MG63 (cell line): ENCODE measurements at places on chromosomes 11 and 22. TPM values are rescaled to one million over a fixed set of nuclear protein-coding genes. Genes with fewer than 3 reads are reported as not detected.

FGF4 gene
- not detected in 2 replicates for total RNA-seq

TMEM45B gene
- not detected in 2 replicates for total RNA-seq

CRYAB gene
- 0.67 and 15.7 TPM in 2 replicates for total RNA-seq

CCDC81 gene
- not detected in 2 replicates for total RNA-seq

DDTL gene
- 4.7 and 6.6 TPM in 2 replicates for total RNA-seq

DNA sequence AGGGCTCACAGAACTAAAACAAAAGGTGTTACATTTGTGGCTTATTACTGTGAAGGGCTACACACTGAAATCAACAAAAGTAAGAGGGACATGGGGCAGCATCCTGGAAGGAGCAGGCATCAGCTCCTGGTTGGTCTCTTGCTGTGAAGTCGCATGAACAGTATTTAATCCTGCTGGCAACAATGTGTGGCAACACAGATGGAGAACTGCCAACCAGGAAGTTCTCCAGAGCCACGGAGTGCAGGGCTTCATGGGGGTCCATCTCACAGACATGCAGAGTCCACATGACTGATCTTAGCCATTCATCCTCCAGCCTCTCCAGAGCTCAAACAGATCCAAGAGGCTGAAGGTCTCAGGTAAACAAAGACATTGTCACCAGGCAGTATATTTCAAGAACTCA lies 32.8 kb upstream of the FGF3 start:
- DNase-seq: no peak

- DNase-seq: no peak
These were observed 5.5 kb upstream of the DUSP18 start for GRCh38 chr22:30673136-30673535.

GRCh38 chr11:114684636-114685035 lies 6.3 kb downstream of the NXPE2 start:
- DNase-seq: no peak

DNA sequence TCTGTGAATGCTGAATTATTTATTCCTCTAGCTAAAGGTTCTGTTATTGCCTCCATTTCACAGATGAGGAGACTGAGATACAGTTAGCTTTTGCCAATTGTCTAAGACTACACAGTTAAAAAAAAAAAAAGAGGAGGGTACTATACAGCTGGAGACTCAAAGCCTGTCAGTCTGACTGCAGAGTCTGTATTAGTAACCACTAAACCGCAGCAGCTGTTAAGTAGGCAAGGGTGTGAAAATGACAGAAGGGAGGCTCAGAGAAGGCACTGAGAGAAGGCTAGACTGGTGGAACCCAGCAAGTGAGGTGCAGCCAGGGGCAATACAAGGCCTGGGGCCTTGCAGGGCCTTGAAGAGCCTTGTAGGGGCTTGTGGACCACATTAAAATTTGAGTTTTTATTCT lies 181.2 kb downstream of the CSNK2A3 start:
- DNase-seq: no peak

DNA sequence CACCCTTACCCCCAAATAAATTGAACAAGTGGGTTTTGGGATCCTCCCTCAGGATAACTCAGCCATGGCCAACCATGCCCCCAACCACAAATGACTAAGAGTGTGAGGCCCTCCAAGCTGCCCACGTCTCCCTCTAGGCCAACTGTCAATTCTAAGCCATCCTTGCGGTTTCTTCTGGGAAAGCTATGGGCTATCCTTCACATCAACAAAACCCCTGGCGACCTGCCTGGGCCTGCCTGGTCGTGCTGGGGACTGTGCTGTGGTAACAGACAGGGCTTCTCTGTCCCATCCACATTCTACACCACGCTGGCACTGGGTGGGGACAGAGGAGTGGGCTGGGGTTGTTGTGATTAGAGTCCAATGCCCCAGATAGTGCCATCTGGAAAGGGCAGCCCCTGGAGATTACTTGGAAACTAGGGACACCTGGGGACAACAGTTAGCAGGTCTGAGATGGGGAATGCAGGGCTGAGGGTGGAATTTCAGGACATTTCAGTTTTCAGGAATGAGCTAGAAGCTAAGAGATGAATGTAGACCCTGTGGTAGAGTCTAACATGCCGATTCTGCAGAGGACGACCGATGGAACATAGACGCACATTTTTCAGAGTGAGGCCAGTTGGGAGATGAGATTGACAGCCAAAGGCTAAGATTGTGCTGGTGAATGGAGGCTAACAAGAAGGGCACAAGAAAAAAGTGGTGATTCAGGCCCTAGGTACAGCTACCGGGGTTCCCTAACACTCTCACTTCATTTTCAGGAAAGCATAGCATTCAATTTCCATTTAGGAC lies 131.9 kb downstream of the RASSF10 start:
- DNase-seq: no peak

DNA sequence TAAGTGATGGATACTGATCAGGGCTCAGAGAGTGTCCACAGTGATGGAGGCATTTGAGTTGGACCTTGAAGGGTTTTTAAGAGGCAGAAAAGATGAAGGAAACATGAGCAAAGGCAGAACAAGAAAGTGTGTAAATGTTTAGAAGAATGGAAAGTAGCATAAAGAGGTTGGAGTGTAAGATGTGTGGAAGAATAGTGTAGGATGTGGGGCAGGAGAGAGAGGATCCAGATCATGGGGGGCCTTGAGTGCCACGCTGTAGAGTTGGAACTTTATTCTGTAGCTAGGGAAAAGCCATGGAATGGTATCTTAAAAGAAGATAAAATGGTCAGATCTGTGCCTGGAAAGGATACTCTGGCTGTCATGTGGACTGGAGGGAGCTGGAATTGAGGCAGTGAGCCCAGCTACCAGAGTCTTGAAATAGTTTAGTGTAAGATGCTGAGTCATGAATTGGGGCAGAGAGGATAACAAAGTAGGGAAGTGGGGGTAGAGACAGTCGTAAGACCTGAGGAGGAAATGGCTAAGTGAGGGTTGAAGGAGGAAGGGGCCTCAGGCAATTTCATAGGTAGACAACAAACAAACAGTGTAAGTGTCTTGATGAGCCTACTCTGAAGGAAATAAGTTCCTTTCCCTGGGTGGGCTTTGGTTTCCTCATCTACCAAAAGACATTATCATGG lies 6.7 kb downstream of the KCNE3 start:
- no peak for DNase-seq

DNA sequence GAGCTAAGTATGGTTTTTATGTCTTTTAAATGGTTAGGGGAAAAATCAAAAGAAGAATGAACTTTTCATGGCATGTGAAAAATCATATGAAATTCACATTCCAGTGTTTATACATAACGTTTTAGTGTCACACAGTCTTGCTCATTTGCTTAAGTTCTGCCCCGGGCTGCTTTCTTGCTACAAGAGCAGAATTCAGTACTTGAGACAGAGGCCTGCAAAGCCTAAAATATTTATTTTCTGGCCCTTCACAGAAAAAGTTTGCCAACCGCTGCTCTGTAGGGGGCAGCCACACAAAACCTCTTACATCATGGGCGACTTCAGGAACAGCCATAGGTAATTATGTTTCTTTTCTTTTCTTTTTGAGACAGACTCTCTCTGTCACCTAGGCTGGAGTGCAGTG lies 1.0 kb upstream of the ATG2A start:
- peak; percentile 25 for DNase-seq

GRCh38 chr11:59862252-59862651 lies 4.0 kb downstream of the TCN1 start:
- no peak for DNase-seq

- DNase-seq: peak; percentile 57
These were observed 20.7 kb downstream of the IFITM10 start for GRCh38 chr11:1729692-1730011.

GRCh38 chr11:132022733-132023478 lies 652.5 kb downstream of the NTM start:
- DNase-seq: no peak

DNA sequence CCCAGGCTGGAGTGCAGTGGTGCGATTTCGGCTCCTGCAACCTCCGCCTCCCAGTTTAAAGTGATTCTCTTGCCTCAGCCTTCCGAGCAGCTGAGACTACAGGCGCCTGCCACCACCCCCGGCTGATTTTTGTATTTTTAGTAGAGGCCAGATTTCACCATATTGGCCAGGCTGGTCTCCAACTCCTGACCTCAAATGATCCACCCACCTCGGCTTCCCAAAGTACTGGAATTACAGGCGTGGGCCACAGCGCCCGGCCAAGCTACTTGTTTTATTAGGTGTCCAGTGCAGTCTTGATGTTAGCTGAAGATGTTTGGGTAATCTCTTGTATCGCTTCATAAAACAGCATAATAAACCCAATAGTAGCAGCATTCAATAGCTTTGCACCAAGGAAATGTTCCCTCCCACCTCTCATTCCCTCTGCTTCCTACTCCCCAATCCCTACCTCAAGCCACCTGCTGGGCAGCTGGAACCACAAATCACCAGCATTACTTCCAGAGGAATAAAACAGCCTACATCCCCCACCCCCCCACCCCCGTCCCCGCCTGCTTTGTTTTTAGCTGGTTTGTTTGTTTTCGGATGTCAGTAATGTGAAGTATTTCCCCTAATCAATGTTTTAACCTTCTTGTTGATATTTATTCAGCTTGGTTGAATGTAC lies 11.0 kb upstream of the GRIK4 start:
- peak; percentile 54 for DNase-seq

DNA sequence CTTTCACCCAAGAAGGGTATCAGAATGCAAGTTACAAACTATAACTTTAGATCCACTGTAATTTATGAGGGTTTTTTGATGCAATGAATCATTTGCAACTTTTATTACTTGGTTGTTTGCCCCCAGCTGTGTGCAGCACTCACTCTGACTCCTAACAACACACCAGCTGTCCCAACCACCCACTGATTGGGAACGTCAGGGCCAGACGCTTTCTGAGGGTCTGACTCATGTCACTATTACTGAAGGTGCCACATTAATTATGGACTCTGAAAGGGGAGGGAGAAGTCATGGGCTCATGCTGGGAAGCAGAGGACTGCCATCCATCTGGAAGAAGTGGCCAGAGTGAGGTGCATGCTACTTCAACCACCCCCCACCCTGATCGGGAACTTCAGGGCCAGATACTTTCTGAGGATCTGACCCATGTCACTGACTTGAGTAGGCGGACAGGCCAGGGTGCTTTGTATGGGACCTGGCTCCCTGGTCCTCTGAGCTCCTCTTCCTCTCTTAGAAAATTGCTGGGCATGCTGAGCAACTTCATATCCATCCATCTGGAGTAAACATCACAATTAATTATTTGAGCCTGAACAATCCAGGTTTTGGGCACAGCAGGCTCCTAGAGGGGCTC lies 44.9 kb upstream of the DRD2 start:
- peak; percentile 53 for DNase-seq

GRCh38 chr11:75338516-75339208 lies 12.8 kb downstream of the ARRB1 start:
- no peak for DNase-seq

DNA sequence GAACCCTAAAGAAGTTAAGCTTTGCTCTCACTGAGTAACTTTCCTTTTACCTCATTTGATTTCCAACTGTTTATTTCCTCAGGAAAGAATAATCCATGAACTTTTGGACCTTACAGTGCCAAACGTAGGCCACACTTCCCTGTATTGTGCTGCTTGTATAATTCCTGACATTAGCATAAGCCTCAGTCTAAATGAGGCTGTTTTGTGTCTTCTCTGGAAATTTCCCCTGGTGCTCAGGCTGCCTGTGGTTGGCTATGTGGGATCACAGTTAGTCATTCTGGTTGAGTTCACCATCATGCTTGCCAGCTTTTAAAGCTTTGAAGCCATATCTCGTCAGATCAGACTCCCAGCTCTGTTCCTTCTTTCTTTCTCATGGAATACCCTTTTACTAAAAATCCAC lies 107.0 kb downstream of the FAM76B start:
- peak; percentile 35 for DNase-seq

- no peak for DNase-seq
These were observed 16.8 kb upstream of the MRTFA start for GRCh38 chr22:40653361-40653760.
